ENCODE measurements at places on chromosomes 2 and 18.

GRCh38 chr2:181677912-181678586, 2.3 kb downstream of the NEUROD1 start:
- peak; percentile 88 for DNase-seq

DNA sequence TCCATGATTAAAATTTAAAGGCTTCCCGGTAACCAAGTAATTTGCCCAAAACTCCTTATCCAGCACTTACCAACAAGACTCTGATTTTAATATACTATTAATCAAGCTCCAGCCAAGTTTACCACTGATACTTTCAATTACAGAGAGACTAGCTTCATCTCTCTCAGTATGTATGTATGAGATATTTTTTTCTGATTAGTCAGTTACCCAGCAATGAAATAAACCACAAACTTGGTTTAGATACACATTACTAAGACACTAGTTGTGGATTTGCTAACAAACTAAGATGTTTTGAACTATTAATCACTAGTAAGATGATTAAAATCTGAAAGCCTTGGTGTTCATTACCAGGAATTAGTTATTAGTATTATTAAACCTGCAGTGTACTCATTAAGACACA, 1272.2 kb upstream of the ACVR2A start:
- no peak for DNase-seq

- no peak for DNase-seq
These were observed 134.7 kb upstream of the MGAT5 start for GRCh38 chr2:134119117-134119712.

DNA sequence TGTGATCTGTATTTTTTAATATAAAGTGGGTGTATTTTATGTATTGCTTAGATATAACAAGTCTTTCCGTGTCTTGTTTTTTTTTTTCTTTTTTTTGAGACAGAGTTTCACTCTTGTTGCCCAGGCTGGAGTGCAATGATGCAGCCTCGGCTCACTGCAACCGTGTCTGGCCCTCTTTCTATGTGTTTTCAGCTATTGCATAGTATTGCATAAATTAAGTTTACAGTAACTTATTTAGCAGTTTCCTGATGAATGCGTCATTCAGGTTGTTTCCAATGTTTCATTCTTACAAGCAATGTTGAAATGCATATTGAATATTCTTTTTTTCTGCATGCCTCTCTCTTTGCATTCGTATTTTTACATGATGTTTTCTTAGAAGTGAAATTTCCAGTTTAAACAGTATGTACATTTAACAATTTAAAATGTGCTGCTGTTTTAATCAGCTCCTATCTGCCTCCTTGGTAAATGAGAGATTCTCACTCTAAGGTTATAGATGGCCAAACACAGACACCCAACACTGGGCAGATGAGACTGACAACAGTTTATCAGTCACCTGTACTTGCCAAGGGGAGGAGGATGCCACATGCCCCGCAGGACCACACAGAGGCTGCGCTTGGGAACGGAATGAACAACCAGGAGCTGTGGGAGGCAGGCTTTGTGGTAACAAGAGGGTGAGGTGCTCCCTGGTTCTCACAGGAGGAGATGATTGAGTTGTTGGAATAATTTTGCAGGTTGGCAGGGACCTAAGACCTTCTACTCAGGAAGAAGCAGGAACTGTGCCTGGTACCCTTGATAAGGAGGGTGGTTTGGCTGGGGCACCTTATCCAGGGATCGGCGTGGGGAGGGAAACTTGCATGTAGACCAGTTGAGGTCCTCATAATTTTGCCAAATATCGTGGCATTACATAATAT, 7.5 kb downstream of the SLC9A4 start:
- DNase-seq, result no peak

- DNase-seq, result peak; percentile 65
These were observed at the start of gene SNED1 for GRCh38 chr2:240997856-240998705. SNED1 (plus strand) TSS chr2:240998618; CDS start chr2:240998838, 220 bp downstream.

GRCh38 chr18:36745219-36745975, 83.4 kb downstream of the TPGS2 start:
- no peak for DNase-seq

DNA sequence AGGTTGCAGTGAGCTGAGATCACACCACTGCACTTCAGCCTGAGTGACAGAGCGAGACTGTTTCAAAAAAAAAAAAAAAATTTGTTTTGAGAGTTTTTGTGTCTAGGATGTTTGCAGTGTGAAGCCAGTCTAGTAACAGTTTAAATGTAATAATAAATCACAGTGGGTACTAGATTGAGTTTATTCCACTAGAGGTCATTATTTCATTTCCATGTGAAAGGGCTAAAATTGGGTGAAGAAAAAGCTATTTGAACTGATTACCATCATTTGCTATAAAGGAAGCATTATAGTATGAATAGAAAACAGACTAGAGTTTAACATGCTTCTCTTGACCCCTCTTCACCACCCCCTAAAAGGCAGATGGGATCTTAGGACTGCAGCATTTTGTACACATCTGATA, 20.3 kb downstream of the SNRPD1 start:
- DNase-seq, result no peak

DNA sequence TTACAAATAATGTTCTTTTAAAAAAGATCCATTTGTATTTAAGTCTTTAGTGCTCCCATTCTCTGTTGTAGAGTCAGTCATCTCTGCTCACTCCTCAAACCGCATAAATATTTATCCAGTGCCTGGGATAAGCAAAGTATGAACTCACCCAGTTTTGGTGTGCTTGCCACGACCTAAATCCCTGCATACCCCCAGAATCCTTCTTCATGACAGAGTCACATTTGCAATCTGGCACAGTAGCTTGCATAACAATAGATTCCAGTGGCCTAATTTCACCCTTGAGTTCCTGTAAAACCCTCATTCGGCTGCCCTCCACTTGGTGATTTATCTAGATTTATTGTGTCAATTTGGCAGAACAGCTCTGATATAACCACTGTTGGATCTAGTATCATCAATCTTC, 92.9 kb downstream of the DTNA start:
- no peak for DNase-seq

- DNase-seq, result no peak
These were observed 30.2 kb upstream of the RIOK3 start for GRCh38 chr18:23422751-23423418.

DNA sequence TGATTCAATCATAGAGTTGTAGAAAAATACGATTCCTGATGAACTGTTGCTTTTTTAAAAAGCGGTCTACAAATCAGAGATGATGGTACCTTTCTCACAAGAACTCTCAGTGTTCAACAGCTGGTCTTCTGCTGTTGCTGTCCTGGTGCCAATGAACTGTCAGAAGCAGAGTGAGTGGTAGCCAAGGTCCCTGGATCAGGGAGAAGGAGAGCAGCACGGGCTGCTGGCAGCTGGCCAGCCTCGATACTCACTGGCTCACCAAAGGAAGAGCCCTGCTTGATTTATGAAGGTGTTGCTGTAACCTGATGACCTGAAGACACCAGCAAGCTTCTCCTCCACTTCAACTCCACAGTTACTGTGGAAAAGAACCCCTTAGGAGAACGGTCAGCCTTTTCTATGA, 300.8 kb upstream of the SOX11 start:
- no peak for DNase-seq

DNA sequence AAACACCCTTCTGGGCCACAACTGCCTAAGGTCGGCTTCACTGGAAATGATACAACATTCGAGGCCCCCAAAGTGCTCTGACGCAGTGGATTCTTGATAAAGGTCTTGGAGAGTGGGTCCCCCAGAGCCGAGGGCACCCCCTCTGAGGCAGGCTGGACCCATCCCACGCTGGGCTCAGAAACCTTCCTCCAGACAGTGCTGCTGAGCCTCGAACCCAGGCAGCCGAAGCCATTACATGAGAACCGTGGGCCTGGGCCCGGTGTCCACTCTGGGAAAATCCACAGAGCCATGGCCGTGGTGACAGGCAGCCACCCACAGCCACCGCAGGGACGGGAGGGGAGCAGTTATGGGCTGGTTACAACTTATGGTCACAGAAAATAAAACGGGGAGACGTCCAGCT, 81.4 kb upstream of the ID2 start:
- no peak for DNase-seq

- DNase-seq, result no peak
These were observed 102.1 kb downstream of the MEIS1 start for GRCh38 chr2:66536997-66537396.

DNA sequence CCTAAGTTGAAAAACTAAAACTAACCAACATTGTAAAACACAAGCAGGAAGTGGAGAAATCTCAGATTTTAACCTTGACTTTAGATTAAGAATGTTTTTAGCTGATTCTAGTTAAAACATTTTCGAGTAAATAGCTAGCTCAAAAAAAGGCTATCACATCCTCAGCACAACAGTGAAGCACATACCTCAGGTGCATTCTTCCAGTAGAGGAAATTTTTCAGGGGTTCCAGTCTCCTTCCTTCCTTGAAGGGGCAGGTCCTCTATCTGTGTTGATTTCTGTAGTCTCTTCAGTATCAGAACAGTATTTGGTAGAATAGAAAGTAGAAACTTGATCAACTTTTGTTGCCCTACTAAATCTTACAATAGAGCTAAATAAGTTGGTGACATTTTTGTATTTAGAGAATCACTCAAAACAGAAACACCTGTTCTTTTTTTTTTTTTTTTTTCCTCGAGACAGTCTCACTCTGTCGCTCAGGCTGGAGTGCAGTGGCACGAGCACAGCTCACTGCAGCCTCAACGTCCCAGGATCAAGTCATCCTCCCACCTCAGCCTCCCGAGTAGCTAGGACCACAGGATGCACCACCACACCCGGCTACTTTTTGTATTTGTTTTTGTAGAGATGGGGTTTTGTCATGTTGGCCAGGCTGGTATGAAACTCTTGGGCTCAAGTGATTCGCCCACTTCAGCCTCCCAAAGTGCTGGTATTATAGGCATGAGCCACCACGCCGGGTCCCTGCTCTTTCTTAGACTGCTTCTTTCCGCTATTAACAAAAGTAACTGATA, 6.9 kb upstream of the GPR155 start:
- no peak for DNase-seq

Measured in progenitor cell of endocrine pancreas (in vitro differentiated cells).